ENCODE measurements at places on chromosomes 16 and 17.

GRCh38 chr17:71494062-71494855 lies 626.6 kb upstream of the SOX9 start:
- no peak for DNase-seq

GRCh38 chr17:67911059-67911782 lies 85.0 kb downstream of the C17orf58 start:
- no peak for DNase-seq

DNA sequence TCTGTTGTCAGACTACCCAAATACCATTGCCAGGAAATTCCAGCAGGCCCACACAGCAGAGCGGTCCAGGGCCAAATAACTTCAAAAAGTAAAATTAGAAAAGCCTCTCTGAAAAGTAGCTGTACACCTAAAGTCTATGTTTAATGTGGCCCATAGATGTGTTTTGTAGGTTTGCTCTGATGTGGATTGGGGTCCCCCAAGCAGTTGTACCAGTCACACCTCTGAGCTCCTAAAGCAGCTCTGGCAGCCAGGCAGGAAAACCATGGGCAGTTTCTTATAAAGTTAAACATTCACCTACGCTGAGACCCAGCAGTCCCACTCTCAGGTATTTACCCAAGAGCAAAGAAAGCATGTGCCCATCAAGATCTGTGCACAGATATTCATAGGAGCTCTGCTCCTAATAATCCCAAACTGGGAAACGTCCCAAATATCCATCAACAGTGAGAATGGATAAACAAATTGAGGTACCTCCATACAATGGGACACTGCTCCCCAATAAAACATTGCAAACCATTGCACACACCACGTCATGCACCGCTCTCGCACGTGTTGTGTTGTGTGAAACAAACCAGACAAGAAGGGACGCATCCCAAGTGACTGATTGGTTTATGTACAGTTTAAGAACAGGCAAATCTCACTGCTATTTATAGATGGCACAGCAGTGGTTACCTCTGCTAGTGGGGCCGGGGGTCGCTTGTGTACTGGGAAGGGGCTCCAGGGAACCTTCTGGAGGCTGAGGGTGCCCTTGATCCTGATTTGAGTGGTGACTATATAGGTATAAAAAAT lies 15.8 kb upstream of the PRM1 start:
- no peak for DNase-seq

DNA sequence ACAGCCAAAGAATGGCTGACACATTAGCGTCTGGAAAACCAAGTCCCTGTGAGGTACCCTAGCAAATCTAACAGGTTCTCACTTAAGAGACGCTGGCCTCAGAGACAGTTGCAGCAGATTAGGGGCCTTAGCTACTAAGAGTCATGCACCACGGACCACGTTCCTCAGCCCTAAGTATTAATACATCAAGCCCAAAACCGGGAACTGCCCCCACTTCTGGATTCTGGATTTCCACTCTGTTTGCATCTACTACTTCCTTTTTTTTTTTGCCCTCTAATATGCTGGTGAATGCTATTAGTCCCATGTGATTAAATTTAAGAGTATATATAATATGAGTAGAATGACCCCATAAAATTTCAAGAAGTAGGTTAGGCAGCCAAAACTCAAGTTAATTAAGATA lies 775 bp upstream of the TERB1 start:
- no peak for DNase-seq

DNA sequence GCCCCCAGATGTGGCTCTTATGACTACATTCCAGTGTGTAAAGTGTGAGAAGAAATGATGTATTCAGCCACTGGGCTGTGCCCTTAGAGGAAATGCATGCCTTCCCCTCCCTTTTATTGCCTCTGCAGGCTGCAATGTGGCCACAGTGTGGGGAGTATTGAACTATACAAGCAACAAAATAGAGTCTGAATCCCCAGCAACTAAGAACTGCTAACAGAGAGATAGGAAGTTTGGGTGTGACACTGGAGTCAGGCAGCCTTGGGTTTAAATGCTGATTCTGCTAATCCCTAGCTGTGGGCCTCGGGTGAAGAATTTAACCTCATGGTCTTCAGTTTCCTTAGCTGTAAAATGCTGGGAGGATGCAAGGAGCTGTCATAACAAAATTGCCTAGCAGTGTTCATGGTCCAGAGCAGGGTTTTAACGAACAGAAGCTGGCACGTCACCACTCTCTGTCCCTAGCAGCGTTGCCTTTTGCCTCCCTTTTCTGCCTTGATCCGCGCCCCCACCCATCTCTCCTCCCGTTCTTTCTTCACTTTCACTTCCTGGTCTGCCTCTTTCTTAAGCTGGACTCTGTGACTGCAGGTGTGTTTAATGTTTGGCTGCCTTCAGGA lies 50.3 kb downstream of the KPNA2 start:
- no peak for DNase-seq

DNA sequence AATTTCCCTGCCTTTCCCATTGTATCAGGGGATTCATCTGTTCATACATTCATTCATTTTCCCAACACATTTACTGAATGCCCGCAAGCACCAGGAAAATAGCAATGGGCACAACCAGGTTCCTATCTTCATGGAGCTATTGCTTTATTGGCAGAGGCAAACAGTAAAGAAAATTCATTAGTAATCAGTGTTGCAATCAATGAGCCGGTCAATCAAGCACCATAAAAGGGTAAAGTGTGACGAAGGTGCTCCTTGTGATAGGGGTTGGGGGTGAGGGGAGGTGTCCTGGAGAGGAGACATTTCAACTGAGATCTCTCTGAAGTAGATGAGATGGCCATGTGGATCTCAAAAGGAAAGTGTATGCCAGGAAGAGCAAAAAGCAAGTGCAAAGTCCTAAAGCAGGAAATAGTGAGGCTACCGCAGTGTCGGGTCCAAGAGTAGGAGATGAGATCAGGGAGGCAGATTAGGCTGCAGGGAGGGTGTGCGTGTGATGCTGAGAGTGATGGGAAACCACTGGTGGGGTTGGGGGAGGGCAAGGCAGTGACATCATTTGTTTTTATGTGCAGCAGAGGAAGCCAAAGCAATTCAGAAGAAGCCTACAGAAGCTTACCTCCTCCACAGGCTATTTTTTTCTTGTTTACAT lies 28.4 kb downstream of the CDH13 start:
- peak; percentile 82 for DNase-seq

- no peak for DNase-seq
These were observed 250.0 kb downstream of the ABCC12 start for GRCh38 chr16:47905771-47906170.

GRCh38 chr17:45918241-45918745 lies 23.9 kb downstream of the MAPT start:
- DNase-seq, result no peak
